ENCODE measurements at places on chromosomes 13 and 19. TPM values are rescaled to one million over a fixed set of nuclear protein-coding genes. Genes with fewer than 3 reads are reported as not detected.

DNA sequence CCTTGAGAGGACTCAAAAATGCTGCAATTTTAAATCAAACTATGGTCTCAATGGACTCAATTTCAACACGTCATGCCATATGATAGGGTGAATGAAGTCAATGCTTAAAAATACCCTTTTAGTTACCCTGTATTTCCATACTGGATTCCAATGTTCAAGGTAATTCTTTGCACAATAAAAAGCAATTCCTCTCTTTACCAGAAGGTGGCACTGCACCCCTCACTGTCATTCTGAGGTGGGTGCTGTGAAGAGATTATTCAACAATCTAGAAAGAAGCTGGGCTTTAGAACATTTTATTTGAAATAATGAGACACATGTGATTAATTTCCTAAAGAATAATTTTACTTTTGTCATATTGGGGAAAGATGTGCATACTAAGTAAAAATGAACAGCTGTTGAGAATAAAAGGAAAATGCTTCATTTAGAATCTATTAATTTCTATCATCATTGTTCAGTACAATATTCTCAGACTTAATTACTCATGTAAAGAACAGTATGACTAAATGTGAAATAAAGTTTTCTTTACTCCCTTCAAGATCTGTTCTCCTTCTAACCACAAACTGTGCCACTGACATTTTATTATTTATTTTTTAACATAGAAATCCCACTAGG lies 789.1 kb downstream of the GPC5 start:
- DNase-seq = peak; percentile 28

DNA sequence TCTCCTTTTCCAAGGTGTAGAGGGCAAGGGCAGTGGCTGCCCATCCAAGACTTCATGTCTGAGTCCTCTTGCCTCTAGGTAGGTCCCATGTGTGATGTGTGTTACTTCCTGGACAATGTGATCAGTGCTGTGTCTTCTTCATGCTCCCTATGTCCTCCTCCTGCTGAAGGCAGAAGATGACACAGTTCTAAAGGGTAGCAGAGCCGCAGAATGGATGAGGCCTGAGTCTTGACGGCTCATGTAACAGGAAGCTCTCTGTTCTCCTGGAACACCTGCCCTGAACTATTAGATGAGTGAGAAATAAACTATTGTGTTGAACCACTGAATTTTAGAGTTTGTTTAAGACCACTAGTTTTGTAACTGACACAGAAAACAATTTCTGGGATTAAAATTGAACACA lies 165.9 kb downstream of the NDFIP2 start:
- no peak for DNase-seq

DNA sequence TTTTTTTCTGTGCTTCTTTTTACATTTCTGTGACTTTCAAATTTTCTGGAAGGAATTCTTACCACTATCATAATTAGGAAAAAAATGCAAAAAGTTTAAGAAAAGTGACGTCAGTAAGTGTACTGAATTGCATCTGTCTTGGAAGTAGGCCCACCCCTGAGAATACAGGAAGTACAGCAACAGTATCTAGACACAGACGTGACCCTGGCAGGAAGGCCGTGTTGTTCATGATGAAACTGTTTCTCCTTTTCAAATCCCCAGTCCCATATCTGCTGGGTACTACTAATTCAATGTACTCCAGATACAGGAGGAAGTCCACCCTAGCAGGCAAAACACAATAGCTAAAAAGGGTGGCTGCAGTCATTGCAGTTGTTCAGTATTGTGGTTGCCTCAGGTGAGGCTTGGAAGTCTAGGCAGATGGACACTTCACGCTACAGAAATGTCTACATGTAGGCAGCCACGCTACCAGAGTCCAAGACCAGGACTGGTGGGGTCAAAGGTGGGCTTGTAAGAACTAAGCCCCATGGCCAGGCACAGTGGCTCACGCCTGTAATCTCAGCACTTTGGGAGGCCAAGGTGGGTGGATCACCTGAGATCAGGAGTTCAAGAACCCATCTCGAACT lies 49.6 kb upstream of the MED4 start:
- DNase-seq = no peak

The CEACAM19 gene
- 6.1 TPM for total RNA-seq

GRCh38 chr19:18270326-18270725 lies 3.9 kb downstream of the IQCN start:
- DNase-seq = no peak

- DNase-seq = no peak
These were observed 6.8 kb downstream of the WDFY2 start for GRCh38 chr13:51590971-51591627.

The DAND5 gene
- total RNA-seq = not detected

DNA sequence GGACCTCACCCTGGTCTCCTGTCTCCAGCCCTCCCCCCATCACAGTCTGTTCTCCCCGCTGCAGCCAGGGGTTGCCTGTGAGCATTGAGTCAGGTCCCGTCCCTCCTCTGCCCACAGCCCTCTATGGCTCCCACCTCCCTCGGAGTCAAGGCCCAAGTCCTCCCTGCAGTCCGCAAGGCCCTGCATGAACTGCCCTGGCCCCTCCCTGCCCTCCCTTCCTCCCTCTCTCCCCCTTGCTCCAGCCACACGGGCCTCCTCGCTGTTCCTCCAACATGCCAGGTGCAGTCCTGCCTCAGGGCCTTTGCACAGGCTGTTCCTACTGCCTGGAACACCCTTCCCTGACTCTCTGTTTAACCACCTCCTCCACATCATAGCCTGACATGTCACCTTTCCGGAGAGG lies 2.8 kb downstream of the TINCR start:
- no peak for DNase-seq

DNA sequence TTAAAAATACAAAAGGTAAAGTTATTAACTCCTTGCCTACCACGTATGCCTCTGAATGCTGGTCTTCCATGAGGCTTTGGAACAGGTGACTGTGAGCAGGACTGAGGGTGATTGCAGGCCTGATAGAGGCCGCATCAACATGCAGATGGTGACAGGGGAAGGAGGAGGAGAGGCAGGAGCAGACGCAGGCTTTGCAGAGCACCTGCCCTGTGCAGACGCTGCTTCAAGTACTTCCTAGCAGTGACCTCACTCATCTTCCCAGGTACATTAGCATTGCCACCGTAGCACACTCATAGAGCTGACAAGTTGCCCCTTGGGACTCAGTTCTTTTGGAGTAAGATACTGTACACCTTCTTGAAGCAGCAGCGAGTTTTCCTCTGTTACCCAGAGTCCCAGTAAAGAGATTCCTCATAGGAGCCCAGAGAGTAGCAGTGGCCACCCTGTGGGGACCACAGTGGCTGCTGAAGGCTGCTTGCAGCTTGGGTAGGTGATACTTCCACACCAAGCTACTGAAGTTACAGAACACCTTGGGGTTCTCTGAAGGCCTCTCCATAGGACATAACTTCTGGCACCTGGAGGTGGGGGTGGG lies 56.0 kb downstream of the ZNF536 start:
- no peak for DNase-seq
